ENCODE measurements at places on chromosomes 11 and 22. TPM values are rescaled to one million over a fixed set of nuclear protein-coding genes. Genes with fewer than 3 reads are reported as not detected.

DNA sequence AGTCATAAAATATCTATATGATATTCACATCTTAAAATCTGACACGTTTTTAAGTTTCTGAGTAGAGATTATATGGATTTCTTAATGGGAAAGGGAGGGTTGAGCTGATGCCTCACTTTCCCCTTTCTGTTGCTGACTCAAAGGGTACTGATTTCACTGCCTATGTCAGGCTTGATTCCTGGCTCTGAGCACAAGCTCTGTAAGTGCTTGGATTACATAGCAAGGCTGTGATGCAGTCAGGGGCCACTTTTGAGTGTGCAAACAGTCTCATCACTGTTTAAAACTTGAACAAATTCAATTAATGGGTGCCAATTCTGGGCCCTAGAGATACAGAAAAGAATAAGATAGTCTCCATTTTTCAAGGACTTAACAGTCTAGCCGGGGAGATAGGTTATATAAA is 14.4 kb downstream of the ATXN10 start:
- H3K36me3 ChIP-seq = no peaks in the 10 kb centered on the region
- DNase-seq = no peak
- H3K27ac ChIP-seq = peak overlapping the region; percentile 70
- H3K27me3 ChIP-seq = no peaks in the 10 kb centered on the region
- H3K4me1 ChIP-seq = peaks cover 62% of the 10 kb centered on the region

GRCh38 chr11:63504933-63505586 is 824 bp upstream of the LGALS12 start:
- no peak overlapping the region for H3K27ac ChIP-seq
- H3K4me1 ChIP-seq = peaks cover 3% of the 10 kb centered on the region
- no peaks in the 10 kb centered on the region for H3K27me3 ChIP-seq
- H3K36me3 ChIP-seq = no peaks in the 10 kb centered on the region

Gene KRTAP5-10
- not detected for total RNA-seq

DNA sequence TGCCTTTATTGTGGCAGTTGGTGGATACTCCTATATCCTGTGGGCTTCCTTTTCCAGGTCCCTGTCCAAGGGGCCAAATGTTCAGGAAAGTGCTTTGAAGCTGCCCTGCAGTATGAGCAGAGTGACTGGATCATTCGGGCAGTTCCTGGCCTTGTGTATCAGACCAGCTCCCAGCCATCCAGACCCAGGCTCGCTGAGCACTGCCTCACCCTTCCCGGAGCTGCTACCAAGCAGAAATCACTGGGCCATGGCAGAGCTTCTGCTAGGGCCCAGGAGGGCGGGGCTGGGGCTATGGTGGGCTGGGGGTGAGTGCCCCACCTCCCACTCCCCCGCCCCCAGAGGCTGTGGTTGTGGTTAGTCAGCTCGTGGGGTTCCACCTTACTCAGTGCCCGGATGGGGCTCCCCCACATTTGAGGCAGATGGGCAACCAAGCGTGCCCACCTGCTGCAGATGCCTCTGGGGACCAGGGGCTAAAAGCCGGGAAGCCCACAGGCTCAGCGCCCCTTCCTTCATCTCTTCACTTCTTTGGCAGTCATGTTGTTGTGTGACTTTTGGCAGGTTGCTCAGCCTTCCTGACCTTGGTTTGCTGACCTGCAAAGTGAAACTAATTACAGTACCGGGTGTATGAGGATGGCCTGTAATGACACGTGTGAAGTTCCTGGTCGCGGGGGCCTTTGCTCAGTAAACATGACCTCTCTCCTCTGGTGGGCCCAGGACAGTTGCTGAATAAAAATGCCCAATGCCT is 2.1 kb upstream of the LRRC32 start:
- H3K27ac ChIP-seq = peak overlapping the region; percentile 27
- no peak for DNase-seq
- no peaks in the 10 kb centered on the region for H3K27me3 ChIP-seq
- no peaks in the 10 kb centered on the region for H3K36me3 ChIP-seq
- no peak overlapping the region for H3K4me3 ChIP-seq

GRCh38 chr11:77823775-77824174 is 2.8 kb downstream of the AAMDC start:
- H3K4me1 ChIP-seq = peaks cover 34% of the 10 kb centered on the region
- no peaks in the 10 kb centered on the region for H3K27me3 ChIP-seq
- no peak for DNase-seq
- H3K27ac ChIP-seq = peak overlapping the region; percentile 16
- no peaks in the 10 kb centered on the region for H3K36me3 ChIP-seq

DNA sequence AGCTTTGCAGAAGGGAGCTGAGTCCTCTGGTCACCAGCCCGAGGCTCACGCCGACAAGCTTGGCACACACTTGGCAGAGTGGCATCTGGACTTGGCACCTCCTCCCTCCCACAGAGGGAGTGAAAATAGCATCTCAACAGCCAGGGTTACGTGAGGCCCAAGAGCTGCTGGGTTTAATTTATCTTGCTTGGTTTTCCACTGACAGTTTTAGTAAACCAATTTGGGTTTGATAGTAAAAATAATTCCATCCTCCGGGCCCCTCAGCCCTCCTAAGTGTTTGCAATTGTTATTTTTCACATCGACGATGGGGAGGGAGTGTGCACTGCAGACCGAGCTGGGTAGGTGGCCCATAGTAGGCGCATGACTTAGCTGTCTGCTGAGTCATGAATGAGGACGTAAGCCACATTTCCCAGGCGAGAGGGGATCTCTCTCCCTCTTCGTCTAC is 107.6 kb upstream of the ASPHD2 start:
- no peak for DNase-seq
- H3K4me3 ChIP-seq = no peak overlapping the region
- H3K27ac ChIP-seq = no peak overlapping the region
- H3K27me3 ChIP-seq = no peaks in the 10 kb centered on the region
- H3K4me1 ChIP-seq = no peaks in the 10 kb centered on the region

Gene RAPSN
- total RNA-seq = not detected

DNA sequence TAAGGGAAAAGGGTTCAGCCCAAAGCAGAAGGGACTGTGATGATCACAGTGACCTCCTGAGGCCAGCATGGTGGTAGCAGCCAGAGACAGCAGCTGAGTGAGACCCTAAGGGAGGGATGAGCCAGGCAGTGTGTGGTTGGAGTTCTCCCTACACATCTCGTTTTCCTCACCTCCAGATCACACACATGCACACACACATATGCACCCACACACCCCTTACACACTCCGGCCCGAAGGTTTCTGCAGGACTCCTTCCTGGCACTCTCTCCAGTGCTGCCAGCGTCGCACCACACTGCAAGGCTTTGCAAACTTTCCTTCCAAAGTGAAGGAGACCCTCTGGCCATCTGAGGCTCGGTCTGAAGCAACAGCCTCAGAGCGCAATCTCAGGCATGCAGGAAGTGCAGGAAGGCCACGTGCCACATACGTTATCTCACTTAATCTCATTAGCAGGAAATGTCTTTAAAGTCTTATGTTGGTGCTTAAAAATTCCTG is 26.9 kb upstream of the TP53I11 start:
- no peak for DNase-seq
- H3K4me3 ChIP-seq = no peak overlapping the region
- no peaks in the 10 kb centered on the region for H3K36me3 ChIP-seq

DNA sequence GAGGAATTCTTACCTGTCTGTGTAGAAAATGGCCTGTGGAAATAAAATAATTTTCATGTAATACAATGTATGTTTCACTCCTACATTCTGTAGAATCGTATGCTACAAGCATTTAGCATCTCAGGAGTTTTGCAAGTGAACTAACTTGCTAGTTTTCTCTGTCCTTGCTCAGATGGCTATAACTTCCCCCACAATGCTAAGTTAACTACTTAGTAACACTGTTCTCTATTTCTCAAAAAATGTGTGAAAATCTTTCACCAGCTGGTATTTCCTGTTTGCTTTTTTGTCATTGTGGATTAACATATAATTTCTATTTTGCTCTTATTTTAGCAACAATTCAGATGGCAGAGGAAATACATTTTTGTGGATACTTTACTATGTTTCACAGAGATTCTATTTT is 4.4 kb downstream of the OR4S2 start:
- no peaks in the 10 kb centered on the region for H3K36me3 ChIP-seq
- H3K4me1 ChIP-seq = no peaks in the 10 kb centered on the region
- DNase-seq = no peak
- no peaks in the 10 kb centered on the region for H3K27me3 ChIP-seq
- no peak overlapping the region for H3K4me3 ChIP-seq
- no peak overlapping the region for H3K27ac ChIP-seq

DNA sequence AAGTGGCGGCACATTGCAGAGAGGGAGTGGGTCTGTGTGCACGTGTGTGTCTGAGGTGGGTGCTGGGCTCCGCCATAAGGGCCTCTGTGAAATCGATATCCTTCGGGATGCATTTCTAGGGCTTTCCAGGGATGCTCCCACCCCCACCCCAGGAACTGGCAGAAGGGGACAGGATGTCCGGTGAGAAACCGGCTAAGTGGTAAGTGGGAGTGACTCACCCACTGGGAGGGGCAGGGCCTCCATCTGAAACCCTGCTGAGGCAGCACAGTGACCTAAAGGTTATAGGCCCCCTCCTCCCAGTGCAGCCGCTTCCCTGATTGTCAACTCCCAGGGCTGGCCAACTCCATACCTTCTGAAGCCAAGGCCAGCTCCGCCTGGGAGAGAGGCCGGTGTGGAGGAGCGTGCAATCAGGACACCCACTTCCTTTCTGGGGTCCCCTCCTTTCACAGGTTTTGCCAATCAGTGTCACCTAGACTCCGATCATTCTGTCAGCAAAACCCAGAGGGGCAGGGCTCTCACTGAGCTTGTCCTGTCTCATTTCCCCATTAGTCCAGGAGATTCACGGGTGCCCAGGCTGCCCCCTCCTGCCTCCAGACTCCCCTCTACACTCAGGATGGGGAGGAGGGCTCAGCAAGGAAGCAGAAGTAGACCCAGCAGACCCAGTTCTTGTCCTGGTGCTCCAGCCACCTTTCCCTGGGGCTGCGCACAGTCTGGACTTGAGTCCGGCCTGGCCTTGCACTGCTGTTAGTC is 44.5 kb downstream of the NECTIN1 start:
- peaks cover 10% of the 10 kb centered on the region for H3K4me1 ChIP-seq
- H3K27me3 ChIP-seq = no peaks in the 10 kb centered on the region

Gene PGA4
- total RNA-seq = 4.7 TPM

Gene MYO7A
- 15.2 TPM for total RNA-seq

DNA sequence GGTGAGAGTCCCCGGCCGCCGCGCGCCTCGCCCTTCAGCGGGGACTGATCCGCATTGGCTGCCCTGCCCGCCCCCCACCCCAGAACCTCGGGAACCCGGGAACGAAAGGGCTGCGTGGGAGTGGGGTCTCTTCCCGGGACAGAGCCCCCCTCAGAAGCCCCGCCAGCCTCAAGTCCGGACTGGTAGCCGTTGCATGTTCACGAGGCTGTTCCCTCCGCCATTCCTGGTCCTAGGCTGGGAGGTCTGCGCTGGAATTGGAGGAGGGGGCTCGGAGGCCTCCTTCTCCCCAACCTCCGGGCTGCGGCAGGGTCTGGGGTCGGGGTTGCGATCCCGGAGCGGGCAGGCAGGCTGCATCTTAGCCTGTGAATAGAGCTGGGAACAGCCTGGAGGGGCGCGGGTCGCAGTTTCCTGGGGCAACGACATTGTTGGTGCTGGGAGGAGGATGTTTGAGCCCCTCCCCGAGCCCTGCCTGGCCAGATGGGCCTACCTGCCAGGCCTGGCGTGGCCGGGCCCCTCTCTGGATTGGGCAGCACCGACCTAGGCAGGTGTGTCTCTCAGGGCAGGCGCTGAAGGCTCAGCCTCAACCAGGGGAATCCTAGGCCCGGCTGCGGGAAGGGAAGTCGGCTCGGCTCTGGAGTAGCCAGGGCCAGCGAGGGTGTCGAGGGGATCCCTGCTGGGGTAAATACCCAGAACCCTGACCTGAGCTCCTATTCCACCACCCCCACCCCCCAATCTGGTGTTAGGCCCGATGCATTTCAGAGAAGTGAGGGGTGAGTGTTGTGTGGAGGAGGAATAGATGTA is 670 bp downstream of the MAPK8IP1 start:
- no peaks in the 10 kb centered on the region for H3K27me3 ChIP-seq
- peaks cover 13% of the 10 kb centered on the region for H3K36me3 ChIP-seq
- H3K27ac ChIP-seq = no peak overlapping the region
- peak overlapping the region; percentile 70 for H3K4me3 ChIP-seq
- H3K4me1 ChIP-seq = peaks cover 6% of the 10 kb centered on the region

DNA sequence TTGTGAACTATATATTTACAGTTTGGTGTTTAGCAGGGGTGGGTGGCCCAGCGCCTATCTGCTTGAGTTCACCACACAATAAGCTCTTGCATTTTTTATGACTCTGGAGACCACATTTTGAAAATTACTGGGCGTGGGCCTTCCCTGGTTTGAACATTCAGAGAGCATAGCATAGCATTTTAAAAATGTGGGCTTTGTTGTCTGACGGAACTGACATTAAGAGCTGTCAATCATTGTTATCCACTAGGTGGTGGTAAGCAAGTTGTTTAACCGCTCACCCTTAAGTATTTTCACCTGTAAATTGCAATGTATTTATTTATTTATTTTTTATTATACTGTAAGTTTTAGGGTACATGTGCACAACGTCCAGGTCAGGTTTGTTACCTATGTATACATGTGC is 1.0 kb downstream of the NLRP14 start:
- H3K4me3 ChIP-seq = no peak overlapping the region
- peaks cover 16% of the 10 kb centered on the region for H3K4me1 ChIP-seq

Gene TRIM51
- not detected for total RNA-seq

Gene NPAS4
- total RNA-seq = 6.6 TPM

- H3K36me3 ChIP-seq = no peaks in the 10 kb centered on the region
- H3K4me1 ChIP-seq = peaks cover 92% of the 10 kb centered on the region
- H3K4me3 ChIP-seq = no peak overlapping the region
- DNase-seq = no peak
Measured at GRCh38 chr22:23219822-23220484, 39.6 kb downstream of the BCR start.

Gene LDHAL6A
- not detected for total RNA-seq

- H3K36me3 ChIP-seq = peaks cover 4% of the 10 kb centered on the region
- no peaks in the 10 kb centered on the region for H3K4me1 ChIP-seq
- no peak for DNase-seq
Measured at GRCh38 chr22:47064416-47064815, 302.0 kb downstream of the TBC1D22A start.

DNA sequence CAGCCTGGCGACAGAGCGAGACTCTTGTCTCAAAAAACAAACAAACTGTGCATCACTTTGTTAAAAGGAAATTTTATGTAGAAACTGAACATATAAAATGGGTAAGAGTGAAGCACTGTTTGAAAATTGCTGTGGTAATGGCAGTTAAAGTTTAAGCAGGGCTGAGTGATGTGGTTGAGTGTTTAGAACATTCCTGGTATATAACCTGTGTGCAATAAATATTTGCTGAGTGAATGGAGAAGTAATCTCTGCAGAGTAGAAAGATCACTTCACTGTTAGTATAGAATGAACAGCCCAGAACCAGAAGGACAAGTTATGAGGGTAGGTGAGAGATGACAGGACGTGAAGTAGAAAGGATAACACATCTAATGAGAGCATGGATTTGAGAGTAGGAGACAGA is 27.3 kb downstream of the CECR2 start:
- no peaks in the 10 kb centered on the region for H3K4me1 ChIP-seq
- no peak overlapping the region for H3K4me3 ChIP-seq
- DNase-seq = no peak
- no peaks in the 10 kb centered on the region for H3K36me3 ChIP-seq
- H3K27ac ChIP-seq = no peak overlapping the region

DNA sequence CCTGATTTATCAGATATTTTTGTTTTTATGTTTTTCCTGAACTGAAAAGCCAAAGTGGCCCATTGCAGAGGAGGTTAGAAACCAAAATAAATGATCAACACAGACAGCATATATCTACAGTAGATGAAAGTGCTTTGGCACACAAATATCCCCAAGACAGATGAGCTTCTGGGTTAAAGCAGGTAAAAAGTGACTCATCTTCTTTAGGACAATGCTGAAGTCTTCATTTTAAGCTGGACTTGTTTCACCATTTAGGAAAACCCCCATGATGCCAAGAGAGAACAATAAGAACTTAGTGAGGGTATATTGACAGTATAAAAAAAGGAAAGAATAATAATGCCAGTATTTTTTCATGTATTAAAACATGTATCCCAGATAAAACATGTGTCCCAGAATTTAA is 100.8 kb upstream of the OR9G4 start:
- H3K4me3 ChIP-seq = no peak overlapping the region
- H3K27ac ChIP-seq = no peak overlapping the region
- no peaks in the 10 kb centered on the region for H3K4me1 ChIP-seq

Gene P4HA3
- 4.4 TPM for total RNA-seq

All from thoracic aorta (tissue), 2 donors.